A172 (cell line): ENCODE measurements at places on chromosomes 16 and 17.

- DNase-seq: peak; percentile 22
Observed at GRCh38 chr16:29898804-29899515, 390 bp downstream of the SEZ6L2 start.

GRCh38 chr16:49857423-49858181, 1.7 kb upstream of the ZNF423 start:
- DNase-seq: peak; percentile 42

GRCh38 chr17:77313831-77314230, 173.1 kb downstream of the SEC14L1 start:
- DNase-seq: no peak

GRCh38 chr16:85025781-85026653, 1.6 kb upstream of the KIAA0513 start:
- DNase-seq: no peak

- DNase-seq: no peak
Observed at GRCh38 chr17:31134576-31134975, 39.8 kb downstream of the NF1 start.

DNA sequence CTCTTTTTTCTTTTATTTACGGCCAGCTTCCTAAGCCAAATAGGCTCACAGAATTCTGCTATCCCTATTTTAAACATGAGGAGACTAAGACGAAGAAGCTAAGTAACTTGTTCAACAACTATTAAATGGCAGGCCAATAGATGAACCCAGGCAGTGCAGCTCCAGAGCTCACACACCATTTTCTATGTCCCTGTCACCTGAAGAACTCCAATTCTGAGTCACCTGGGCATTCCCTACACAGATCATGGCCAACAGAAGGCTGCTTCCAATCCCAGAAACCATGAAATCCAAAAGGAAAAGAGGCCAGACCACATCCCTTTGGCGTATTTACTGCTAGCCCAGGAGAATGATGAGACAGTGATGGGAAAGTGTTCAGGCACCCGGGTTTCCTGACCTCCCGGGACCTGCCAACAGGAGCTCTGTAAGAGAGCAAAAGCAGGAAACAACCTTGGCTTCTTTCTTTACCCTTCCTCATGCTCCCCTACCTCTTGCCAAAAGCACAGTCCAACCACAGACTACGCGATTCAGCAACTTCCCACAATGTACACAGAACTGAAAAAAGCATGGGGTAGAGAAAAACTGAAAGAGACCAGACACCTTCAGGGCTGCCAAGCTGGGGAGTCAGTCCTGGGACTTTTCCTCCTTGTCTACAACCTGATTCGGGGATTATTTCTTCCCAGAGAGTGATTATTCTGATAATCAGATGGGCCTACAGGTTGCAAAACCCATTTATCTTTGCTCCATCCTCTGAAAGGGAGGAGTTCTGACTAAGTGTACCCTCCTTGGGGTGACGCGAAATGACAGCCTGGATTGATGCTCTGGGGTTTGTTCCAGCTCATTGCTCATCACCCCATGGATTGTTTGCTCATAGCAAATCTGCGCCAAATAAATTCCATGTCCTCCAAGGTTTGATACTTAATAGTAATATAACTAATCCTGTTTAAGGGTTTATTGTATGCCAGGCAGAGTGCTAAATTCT, 47.8 kb upstream of the HAS3 start:
- DNase-seq: peak; percentile 94

DNA sequence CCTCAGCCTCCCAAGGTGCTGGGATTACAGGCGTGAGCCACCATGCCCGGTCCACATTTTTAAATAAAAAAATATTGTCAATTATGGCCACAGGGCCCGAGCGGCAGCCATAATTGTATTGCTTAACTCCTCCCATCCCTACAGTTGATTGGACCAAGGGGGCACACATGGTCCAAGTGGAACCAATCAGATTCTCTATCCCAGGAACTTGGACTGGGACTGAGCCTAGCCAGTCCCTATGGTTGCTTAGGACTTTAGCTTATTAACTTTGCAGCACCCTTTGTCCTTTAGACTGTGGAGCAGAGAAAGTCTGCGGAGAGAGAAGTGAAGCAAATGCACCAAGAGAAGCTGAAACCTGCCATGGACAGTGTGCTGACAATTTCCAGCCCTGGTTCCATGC, 5.5 kb upstream of the RDM1 start:
- DNase-seq: no peak

DNA sequence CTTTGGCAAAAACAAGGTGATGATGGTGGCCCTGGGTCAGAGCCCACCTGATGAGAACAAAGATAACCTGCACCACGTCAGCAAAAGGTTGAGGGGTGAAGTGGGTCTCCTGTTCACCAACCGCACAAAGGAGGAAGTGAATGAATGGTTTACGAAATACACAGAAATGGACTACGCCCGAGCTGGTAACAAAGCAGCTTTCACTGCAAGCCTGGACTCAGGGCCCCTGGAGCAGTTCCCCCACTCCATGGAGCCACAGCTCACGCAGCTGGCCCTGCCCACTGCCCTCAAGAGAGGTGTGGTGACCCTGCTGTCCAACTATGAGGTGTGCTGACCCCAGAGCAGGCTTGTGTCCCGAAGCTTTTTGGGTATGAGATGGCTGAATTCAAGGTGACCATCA, 29.7 kb upstream of the DLX4 start:
- DNase-seq: no peak

- DNase-seq: peak; percentile 53
Observed at GRCh38 chr16:48054881-48055601, 100.8 kb downstream of the ABCC12 start.

DNA sequence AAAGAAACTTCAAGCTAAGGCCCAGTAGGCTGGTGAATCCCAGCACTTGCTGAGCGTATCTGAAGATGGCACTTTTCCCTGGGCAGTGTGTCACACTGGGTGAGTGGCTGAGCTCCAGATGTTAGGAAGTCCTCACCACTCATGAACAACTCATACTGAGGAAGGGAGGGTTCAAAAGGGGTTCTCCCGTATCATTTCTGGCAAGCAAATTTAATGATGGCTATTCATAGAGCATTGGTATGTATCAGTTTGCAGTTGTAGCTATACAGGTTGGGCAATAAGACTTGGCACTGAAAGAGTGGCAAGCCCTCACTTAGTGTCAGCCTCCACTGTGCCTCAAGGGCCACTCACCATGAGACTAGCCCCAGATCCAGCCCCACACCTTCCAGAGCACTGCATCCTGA, 10.7 kb downstream of the GFOD2 start:
- DNase-seq: no peak

- DNase-seq: no peak
Observed at GRCh38 chr16:14004031-14004728, 66.9 kb upstream of the MRTFB start.

GRCh38 chr16:81798311-81799137, 19.4 kb downstream of the PLCG2 start:
- no peak for DNase-seq

- DNase-seq: peak; percentile 63
Observed at GRCh38 chr16:84277244-84277823, 17.3 kb upstream of the WFDC1 start.

- peak; percentile 46 for DNase-seq
Observed at GRCh38 chr17:31487648-31488263, 96.3 kb downstream of the RAB11FIP4 start.

GRCh38 chr16:26976873-26977272, 89.9 kb upstream of the C16orf82 start:
- no peak for DNase-seq

DNA sequence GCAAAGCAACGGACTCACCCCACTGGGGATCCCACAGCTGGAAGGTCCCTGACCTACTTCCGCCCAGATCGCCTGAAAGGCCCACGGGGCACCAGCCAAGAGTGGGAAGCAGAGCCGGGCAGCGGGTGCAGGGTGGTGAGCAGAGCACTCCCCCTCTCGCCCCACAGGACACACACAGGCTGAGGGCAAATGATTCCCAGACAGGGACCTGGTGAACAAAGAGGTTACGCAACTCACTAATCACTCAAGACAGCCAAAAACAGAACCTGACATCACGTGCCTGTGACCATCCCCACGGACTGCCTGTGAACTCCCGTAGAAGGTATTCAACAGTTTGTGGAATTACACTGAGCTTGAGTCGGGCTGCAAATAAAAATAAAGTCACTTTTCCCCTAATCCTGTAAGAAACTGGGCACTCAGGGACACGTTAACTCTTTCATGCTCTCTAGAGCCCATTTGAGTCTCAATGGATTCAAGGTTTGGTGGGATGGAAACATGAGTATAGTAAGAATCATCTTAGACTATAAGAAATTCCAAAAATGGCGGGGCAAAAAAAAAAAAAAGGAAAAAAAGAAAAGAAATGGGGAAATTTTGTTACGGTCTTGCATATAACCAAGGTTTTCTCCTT, 396.1 kb downstream of the SOX9 start:
- DNase-seq: no peak

GRCh38 chr17:14580499-14580898, 279.6 kb downstream of the HS3ST3B1 start:
- DNase-seq: no peak

- DNase-seq: no peak
Observed at GRCh38 chr17:55814377-55814776, 63.5 kb downstream of the PCTP start.

- no peak for DNase-seq
Observed at GRCh38 chr16:74322301-74322710, 25.7 kb downstream of the PSMD7 start.

DNA sequence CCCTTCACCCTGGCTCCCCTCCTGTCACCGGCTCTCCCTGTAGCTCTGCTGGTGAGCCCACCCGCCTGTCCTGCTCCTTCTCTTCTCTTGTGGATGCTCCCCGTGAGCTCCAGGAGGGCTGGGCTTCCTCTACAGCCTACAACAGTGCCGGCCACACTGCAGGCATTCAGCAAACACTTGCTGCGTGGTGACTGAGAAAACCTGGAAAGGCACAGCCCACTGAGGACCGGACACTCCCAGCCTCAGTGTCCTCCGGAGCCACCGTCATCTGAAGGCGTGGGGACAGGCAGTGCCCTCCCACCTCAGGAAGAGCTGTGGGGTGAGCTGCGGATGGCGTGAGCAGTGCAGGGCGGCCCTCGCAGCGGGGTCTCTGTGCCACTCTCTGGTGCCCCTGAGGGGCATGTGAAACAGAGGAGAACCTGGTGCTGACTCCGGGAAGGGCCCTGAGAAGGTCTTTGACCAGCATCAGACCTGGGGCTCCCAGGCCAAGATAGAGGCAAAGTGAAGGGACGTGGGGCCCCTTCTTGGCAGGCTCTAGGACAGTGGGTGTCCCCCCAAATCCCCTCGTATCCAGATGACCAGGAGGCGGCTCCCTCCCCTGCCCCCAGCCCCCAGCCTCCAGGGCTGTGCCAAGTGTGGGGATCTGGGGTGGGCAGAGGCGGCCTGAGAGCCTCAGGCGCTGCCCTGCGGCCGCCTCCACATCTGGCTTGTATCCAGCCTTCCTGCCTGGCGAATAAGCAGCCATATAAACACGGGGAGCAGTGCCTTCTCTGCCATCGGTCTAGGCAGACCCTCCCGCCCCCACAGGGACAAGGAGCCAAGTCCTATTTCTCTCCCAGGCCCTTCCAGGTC, 44.0 kb upstream of the PABPN1L start:
- no peak for DNase-seq

DNA sequence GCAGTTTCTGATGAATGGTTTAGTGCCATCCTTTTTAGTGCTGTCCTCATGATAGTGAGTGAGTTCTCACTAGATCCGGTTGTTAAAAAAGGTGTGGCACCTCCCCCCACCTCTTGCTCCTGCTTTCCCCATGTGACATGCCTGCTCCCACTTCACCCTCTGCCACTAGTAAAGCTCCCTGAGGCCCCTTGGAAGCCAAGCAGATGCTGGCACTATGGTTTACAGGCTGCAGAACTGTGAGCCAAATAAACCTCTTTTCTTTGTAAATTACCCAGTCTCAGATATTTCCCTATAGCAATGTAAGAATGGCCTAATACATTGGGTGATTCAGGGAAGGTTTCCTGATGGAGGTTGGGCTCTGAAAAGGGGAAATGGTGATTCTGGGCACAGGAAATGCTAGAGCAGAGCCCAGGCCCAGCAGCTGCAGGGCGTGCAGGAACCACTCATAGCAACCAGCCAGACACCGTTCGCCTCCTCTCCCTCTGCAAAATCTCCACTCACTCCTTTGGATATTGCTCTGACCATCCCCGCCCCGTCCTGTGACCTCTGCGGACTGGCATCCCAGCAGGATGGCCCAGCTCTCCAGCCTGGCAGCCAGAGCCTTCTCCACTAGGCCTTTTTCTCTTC, 2.6 kb upstream of the ADORA2B start:
- no peak for DNase-seq

DNA sequence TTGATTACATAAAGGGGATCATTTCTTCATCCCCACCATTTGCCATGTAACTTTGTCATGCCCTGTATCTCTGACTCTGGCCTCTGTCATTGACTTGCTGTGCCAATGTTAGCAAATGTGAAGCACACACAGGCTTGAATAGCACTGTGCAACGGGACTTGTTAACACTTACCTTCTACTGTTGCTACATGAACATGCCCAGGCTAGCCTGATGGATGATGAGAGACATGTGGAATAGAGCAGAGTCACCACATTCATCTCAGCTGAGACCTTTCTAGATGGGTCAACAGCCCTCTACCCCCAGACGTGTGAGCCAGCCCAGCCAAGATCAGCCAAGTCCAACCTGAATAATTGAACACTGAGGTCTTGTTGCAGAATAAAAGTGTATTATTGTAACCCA, 162.1 kb upstream of the SALL1 start:
- no peak for DNase-seq

DNA sequence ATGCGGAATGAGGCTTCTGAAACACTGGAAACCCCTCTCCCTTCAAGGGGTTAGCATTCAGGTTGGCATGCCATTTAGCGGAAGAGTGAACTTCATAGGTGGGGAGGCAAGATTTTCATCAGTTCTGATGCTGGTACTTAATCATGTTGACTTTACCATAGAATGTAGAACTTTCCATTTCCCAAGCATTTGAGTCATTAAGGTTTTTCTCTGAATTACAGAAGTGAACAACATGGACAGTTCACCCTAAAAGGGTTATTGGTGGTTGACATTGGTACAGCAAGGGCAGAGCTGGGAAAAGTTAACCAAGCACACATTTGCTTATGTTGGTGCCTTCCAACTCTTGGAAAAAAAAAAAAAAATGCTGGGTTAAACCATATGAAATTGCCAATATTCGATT, 39.1 kb downstream of the GAN start:
- DNase-seq: no peak

- peak; percentile 93 for DNase-seq
Observed at GRCh38 chr16:84513123-84513522, 8.7 kb upstream of the MEAK7 start.

GRCh38 chr17:14792746-14793145, 472.4 kb downstream of the PMP22 start:
- no peak for DNase-seq

DNA sequence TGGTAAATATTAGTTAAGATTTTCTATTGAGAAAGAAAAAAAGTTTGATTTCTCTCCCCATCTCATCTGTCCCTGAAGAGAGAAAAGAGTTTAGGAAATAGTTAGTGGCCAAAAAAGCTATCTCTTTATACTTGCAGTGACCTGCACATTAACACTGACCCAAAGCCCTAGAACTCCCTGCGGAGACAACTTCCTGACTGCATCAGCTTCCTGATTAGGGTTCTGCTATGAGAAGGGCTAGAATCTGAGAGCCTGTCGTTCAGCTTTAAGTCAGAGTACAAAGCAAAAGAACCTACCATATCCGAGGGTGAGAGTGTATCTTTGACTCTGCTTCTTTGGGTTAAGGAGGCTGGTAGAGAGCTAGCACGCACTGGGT, 24.7 kb downstream of the LIMD2 start:
- DNase-seq: peak; percentile 44
